Cortex of kidney (tissue), 1 donor: ENCODE measurements at places on chromosomes 2 and 18.

- DNase-seq = no peak
Observed at GRCh38 chr2:53028225-53028624, 739.4 kb upstream of the CHAC2 start.

DNA sequence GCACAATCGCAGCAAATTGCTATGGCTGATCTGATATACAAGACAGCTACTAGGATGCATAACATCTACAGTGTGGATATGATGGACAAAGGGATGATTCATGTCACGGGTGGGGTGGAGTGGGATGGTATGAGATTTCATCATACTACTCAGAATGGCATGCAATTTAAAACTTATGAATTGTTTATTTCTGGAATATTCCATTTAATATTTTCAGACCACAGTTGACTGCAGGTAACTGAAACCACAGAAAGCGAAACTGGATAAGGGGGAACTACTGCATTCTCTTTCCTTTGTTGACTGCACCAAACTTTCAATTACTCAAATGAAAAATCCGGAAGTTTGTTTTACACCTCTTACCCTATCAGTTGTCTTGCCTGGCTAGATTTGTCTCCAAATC is 94.4 kb upstream of the NEUROD1 start:
- DNase-seq = no peak

GRCh38 chr18:51447351-51448342 is 250.2 kb upstream of the MEX3C start:
- DNase-seq = no peak

- DNase-seq = no peak
Observed at GRCh38 chr2:201824212-201824611, 17.9 kb downstream of the CDK15 start.

GRCh38 chr2:189751080-189751658 is 11.4 kb downstream of the OSGEPL1 start:
- DNase-seq = no peak

GRCh38 chr2:232888839-232889529 is 18.9 kb downstream of the SNORC start:
- no peak for DNase-seq

- no peak for DNase-seq
Observed at GRCh38 chr18:13032173-13032572, 41.0 kb downstream of the CEP192 start.

DNA sequence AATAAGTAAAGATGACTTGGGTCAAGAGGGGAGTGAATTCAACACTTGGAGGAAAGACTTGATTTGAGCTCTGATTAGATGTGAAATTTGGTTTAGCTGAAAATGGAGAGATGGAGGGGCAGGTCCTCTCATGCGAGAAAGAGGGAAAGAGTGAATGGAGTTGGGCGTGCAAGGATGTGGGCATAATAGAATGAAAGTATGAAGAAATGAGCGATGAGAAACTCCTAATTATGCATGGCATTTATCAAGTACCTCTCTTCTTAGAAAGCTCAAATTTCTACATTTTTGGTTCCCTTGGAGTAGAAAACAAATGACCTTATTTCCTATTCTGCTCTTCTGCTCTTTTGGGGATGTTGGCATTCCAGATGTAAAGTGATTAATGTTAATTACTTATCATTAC is 161.5 kb downstream of the PHLPP1 start:
- no peak for DNase-seq

DNA sequence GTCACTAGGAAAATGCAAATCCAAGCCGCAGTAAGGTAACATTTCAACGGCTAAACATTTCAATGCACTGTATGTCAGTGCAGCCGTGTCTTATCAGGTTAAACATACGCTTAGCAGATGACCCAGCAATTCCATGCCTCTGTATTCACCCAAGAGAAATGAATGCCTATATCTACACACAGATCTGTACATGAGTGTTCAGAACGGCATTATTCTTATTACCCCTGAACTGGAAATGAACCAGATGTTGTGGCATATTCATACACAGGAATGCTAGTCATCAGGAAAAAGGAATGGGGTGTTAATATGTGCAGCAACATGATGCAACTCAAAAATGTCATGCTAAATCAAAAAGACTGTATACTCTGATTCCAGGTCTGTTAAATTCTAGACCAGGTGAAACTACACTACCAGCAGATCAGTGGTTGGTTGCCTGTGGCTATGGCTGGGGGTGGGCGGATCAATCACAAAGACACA is 80.4 kb upstream of the RPL31 start:
- no peak for DNase-seq

DNA sequence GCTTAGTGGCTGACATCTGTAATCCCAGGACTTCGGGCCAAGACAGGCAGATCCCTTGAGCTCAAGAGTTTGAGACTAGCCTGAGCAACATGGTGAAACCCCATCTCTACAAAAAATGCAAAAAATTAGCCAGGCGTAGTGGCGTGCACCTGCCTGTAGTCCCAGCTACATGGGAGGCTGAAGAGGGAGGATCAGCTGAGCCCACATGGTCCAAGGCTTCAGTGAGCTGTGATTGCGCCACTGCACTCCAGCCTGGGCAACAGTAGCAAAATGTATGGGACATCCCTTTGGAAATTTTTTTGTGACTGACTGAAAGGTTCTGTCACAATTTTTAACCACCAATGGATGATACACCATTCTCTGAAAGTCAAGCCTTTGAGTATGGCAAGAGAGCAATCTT is 6.3 kb upstream of the COLEC12 start:
- no peak for DNase-seq

DNA sequence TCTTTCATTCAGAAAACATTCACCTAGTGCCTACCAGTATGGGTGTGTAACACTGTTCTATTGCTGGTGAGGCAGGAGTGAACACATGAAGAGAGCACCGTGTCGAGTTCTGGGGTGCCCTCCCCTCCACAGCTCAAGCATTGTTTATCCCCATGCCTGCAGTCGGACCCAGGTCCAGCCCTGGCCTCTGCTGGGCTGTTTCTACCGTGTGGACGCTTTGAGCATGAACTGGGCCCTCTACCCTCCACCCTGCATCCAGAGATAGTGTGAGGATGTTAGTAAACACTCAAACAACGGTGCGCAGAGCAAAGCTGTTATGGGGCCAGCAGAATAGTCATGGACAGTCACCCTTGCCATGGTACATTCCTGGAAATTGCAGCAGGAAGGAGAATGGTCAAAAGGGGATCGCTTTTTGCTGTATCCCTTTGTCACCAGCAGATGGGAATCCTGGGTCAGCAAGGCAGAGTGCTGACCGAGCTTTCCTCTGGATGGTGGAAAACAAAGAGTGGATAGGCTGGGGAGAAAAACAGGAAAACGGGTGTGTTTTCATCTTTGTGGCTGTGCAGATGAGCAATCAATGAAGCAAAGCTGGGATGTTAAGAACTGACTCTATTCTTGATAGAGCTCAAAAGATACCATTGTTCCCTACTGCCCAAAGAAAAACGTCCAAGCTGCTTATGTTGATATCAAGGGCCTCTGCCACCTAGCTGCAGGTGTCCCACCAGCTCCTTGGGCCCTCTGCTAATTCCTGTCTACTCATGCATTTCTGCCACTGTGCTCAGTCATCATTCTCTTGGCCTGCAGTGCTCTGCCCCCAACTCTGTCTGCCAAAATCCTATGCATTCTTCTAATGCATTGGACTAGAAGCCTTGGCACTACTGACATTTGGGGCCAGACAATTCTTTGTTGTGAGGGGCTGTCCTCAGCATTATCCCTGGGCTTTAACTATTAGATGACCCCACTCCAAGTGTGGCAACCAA is 38.7 kb downstream of the REEP1 start:
- no peak for DNase-seq

DNA sequence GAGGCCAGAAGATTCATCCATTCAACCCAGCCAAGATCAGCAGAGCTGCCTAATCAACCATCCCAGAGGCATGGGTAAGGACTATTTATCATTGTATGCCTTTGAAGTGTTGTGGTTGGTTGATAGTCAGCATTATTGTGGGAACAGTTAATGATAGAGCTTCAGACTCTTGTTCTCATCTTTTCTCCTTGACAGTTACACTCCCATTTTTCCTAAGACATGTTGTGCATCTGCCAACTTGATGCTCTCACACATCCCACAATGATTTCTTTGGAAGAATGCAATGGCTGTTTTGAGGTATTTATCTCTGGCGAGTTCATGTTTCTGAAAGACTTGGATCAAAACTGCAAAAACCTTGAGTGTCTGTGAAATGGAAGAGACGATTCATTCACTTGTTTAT is 55.4 kb downstream of the FASTKD2 start:
- DNase-seq = no peak

DNA sequence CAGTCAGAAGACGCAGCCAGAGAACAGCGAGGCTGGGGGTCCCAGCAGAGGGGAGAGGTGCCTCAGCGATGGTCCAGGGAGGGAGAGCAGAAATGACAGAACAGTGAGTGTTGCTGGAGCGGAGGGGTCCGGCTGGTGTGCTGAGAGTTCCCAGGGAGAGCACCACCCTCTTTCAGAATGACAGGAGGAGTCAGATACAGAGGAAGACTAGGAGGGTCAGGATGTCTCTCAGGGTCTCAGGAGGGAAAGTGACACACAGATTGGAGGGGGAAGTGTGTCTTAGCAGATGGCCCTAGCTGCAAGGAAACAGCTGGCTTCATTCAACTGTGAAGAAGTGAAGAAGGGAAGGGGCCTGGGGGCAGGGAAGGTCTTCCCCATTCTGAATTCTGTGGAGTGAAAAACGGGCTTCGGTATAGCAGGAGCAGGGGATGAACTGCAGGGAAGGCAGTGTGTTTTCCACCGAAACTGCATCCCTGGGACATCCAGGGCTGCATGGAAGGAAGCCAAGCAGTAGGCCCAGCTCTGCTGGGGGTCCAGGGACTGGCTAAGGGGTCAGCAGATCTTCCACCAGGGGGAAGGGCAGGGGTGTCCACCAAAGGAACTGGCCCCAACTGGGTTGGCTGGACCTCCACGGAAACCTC is 90.0 kb upstream of the OTOS start:
- no peak for DNase-seq

- no peak for DNase-seq
Observed at GRCh38 chr2:141555876-141556470, 574.8 kb downstream of the LRP1B start.

- no peak for DNase-seq
Observed at GRCh38 chr2:219573166-219573565, 1.1 kb downstream of the INHA start.

GRCh38 chr2:134073023-134073422 is 180.8 kb upstream of the MGAT5 start:
- no peak for DNase-seq

DNA sequence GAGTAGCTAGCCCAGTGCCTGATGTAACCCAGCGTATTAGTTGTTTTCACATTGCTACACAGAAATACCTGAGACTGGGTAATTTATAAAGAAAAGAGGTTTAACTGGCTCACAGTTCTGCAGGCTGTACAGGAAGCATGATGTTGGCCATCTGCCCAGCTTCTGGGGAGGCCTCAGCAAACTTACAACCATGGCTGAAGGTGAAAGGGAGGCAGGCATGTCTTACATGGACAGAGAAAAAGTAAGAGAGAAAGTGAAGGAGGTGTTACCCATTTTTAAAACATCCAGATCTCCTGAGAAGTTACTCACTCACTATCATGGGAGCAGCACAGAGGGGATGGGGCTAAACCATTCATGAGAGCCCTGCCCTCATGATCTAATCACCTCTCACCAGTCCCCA is 6.1 kb upstream of the CYRIA start:
- DNase-seq = no peak

DNA sequence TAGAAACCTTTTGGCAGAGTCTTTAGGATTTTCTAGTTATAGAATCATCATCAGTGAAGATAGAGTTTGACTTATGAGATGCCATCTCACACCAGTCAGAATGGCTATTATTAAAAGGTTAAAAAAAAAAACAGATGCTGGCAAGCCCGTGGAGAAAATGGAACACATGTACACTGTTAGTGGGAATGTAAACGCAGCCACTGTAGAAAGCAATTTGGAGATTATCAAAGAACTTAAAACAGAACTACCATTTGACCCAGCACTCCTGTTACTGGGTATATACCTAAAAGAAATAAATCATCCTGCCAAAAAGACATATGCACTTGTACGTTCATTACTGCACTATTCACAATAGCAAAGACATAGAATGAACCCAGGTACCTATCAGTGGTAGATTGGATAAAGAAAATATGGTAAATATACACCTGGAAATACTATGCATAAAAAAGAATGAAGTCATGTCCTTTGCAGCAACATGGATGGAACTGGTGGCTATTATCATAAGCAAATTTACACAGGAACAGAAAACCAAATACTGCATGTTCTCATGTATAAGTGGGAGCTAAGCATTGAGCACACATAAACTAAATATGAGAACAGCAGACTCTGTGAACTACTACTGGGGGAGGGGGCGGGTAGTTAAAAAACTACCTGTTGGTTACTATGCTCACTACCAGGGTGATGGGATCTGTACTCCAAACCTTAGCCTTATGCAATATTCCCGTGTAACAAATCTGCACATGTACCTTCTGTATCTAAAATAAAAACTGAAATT is 279.0 kb downstream of the KIAA1328 start:
- DNase-seq = no peak

- DNase-seq = no peak
Observed at GRCh38 chr18:67876871-67877270, 360.4 kb upstream of the DSEL start.

GRCh38 chr2:28274911-28275685 is 117.6 kb upstream of the FOSL2 start:
- no peak for DNase-seq

DNA sequence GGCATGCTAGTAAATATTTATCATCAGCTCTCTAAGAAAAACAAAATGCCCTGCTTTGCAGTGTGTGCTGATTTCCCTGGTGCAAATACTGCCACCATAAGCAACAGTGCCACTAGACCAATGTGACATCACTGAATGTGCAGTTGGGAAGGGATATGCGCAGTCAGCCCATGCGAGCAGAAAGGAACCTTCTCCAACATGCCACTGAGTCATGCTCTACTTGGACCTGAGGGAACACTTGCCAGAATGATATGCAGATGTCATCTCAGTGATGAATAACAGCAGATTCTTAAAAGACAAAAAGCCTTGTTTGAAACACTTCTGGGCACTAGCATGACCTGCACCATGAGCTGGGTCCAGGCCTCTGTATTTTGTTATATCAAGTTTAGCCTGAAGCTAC is 55.3 kb upstream of the REL start:
- DNase-seq = no peak

GRCh38 chr2:189683348-189683747 is 8.9 kb downstream of the ANKAR start:
- no peak for DNase-seq

DNA sequence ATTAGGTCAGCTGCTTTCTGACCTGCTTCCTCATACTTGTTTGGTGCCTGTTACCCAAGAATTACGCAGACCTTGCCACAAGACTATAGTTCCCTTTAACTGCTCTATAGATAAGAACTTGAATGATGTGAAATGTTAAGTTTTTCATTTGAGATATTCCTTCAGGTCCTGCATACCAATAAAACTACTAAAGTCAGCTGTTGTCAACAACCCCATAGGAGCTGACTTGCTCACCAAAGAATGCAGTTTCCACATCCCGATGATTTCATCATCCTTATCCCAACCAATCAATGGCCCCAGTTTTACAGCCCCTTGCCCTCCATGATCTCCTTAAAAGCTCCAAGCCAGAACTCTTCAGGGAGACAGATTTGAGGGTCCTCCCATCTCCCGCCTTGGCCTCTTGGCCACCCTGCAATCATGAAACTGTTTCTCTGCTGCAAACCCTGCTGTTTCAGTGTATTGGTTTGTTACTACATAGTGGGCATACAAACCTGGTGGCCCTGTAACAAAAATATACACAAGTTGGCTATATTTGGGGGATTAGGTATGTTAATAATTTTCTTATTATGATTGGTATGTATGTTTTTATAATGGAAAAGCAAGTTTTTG is 396.3 kb upstream of the CHST9 start:
- DNase-seq = no peak
